ENCODE measurements at places on chromosomes 2 and 18.

DNA sequence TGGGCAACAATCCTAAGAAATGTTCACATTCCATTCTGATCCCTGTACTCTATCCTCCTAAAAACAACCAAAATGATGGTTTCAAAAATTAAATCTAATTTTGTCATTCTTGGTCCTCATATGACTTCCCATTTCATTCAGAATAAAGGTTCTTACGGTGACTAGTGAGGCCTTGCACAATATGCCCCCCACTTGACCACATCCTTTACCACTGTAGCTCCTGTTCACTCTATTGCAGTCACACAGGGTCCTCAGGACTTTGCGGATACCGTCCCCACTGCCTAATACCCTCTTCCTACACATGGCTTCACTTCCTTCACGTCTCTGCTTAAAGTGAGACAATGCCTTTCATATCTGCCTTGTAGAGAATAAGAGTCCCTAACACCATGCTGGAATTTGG, 1058.7 kb upstream of the KLHL29 start:
- DNase-seq, result no peak

DNA sequence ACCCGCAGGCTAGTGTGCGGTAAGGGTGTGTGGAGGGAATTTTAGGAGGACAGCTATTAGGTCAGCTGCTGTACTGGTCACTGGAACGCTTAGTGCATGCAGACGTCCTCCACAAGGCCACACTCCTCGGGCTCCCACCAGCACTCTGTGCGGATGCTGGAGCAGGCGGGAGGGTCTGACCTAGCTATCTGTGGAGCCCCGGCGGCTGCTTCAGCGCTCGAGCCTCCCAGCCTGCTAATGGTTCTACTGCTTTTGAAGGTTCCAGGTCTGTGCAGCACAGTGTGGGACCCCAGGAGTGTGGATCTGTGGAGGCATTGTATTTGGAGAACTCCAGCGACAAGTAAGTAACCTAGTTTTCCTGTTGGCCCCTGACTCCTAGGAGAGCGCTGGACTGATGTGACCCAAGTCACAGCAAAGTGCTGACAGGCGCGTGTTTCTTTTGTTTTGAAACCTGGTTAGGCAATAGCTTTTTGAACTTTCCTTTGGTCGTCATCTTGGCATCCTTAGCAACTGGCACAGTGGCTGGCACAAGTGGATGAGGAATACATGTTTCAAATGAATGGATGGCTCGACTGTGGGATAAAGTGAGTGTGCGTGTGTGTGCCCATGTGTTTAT, 113.5 kb downstream of the ZNF236 start:
- DNase-seq, result no peak

DNA sequence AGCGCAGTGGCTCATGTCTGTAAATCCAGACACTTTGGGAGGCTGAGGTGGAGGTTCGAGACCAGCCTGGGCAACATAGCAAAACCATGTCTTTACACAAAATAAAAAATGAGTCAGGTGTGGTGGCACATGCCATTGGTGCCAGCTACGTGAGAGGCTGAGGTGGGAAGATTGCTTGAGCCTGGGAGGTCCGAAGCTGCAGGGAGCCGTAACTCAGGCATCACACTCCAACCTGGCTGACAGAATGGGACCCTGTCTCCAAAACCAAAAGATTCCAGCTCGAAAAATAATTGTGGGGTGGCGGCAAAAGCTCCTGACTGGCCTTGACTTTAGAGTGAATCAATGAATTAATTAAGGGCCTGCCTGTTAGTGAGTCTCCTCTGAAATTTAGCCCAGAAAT, 1.2 kb upstream of the ALPP start:
- DNase-seq, result no peak

- DNase-seq, result no peak
Measured at GRCh38 chr2:77021161-77021560, 501.0 kb downstream of the LRRTM4 start.

DNA sequence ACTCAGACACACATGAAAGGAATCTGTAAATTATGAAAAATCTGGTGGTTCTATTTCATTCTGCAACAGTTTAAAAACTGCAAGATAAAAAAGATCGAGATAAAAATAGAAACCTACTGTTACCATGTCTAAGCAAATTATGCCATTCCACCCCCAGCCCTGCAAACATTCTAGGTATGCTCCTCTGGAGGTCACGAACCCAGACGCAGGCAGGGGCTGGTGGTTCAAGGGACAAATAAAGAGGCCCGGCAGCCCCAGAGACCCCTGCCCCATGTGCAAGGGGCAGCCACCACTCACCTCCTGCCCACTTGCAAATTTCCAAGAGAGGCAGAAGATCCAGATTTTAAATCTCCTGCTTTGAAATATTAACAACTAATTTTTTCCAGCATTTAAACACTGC, 210.5 kb downstream of the ANAPC1 start:
- DNase-seq, result no peak

GRCh38 chr2:119218478-119219064, 5.1 kb upstream of the STEAP3 start:
- peak; percentile 88 for DNase-seq

GRCh38 chr2:74253971-74254310, 55.5 kb downstream of the MTHFD2 start:
- no peak for DNase-seq

DNA sequence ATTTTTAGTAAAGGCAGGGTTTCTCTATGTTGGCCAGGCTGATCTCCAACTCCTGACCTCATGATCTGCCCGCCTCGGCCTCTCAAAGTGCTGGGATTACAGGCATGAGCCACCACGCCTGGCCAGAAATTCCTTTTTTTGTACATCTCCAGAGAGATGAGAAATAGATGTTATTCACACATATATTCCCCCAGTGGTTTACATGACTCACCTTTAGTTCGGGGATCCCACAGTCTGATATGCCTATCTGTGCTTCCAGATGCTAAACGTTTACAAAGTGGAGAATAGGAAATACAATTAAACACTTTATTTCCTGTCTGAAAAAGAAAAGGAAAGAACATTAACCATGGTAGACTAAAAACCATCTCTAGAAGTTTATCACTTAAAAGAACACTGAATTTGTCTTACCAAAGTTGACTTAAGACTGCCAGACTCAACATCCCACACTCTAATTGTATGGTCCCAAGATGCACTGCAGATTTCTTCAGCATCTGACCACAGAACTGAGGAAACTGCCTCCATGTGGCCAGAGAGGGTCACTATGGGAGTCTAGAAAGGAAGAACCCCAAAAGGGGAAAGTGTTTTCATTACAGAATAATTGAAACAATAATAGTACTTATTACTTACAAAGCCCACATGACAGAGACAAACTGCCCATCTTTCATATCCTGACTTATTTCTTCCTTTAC, 12.6 kb upstream of the ICA1L start:
- DNase-seq, result no peak

DNA sequence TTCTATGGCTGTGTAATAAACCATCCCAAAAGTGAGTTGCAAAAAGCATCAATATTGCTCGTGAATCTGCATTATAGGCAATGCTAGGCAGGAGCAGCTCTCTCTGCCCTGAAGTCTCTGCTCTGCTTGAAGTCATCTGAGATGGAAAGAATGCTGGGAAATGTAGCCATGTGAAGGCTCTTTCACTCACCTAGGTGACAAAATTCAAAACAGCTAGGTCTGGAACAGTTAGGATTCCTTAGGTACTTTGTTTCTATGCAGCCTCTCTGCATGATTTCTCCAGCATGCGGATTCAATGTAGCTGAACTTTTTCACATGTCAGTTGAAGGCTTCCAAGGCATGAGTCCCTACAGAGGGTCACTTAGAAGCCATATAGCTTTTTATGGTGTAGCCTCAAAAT, 1383.7 kb downstream of the LRP1B start:
- DNase-seq, result no peak
